ENCODE measurements at places on chromosomes 2 and 18.

DNA sequence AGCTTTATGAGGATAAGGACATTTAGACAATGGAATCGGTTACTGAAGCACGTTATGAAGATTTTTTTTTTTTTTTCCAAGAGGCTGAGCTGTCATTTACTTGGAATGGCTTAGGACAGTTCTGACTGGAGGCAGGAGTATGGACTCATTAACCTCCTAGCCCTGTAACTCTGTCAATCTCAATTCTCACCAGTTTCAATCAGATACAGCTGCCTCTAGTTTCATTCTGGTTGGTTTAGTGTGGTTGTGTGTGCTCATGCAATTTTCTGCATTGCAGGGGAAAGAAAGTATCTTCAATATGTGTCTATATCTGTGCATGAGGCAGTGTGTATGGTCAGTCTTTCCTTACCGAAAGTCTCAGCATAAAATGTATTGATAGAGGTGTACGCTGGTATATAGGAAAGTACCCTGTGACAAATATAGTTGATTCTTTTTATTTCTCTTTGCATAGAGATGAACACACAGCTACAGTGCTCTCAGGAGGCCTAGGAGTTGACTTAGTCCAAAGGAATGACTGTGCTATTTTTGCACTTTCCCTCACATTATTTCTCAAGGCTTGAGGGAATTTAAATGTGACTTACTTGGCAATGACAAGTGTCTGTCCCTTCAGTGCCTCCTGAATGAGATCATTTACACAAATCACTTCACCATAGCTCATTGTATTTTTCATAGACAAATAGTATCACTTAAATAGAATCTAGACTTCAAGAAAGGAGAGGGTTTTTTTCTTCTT, 50.5 kb upstream of the GRB14 start:
- no peak for DNase-seq

DNA sequence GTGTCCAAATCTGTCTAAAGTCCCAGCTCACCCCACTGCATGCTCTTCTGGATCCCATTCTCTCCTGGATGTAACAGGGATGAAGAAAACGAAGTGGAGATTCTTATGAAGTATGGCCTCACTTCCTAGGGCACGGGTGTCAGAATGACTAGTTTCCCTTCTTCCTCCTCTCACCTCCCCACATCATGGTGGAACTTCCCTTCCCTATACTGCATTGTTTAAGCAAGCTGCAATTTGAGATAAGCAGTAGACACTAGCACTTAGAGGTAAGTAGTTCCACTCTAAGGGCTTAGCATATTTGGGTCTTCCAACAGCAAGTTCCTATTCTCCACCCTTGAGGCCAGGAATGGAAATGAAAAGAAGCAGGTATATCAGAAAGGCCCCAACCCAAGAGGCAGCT, 29.7 kb downstream of the SLC4A5 start:
- DNase-seq: no peak

DNA sequence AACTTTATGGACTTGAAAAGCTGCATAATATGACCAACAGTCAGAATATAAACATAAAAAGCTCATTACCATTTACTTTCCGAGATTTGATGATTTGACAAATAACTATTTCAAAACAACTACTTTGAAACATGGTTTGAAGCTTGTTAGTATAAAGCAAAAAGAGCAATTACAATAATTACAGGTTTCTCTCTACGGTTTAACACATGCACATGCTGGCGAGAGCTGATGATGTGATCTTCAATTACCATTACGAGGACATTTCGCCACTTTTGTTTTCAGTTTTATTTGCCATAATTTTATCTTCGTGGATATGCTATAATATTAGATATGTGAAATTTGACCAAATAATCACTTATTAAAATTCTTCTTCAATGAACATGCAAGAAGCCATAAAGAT, 270.1 kb downstream of the TCF4 start:
- DNase-seq: no peak

DNA sequence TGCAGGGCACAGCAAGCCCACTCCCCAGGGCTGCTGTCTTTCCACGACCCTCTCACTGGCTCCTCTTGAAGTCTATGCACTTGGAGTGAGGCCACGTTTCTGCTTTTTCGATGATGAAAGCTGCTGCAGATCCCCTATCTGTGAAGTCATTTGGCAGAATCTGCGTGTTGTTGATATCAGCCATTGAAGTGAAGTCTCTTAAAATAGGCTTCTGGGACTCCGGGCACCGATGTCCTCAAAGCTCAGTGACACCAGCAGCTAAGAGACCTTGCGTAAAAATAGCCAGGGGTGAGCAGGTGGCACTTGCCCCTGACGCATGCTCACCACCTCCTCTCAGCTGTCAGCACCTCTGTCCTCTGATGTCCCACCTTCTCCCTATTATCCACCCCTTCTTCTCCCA, 89.4 kb upstream of the FHL2 start:
- no peak for DNase-seq

DNA sequence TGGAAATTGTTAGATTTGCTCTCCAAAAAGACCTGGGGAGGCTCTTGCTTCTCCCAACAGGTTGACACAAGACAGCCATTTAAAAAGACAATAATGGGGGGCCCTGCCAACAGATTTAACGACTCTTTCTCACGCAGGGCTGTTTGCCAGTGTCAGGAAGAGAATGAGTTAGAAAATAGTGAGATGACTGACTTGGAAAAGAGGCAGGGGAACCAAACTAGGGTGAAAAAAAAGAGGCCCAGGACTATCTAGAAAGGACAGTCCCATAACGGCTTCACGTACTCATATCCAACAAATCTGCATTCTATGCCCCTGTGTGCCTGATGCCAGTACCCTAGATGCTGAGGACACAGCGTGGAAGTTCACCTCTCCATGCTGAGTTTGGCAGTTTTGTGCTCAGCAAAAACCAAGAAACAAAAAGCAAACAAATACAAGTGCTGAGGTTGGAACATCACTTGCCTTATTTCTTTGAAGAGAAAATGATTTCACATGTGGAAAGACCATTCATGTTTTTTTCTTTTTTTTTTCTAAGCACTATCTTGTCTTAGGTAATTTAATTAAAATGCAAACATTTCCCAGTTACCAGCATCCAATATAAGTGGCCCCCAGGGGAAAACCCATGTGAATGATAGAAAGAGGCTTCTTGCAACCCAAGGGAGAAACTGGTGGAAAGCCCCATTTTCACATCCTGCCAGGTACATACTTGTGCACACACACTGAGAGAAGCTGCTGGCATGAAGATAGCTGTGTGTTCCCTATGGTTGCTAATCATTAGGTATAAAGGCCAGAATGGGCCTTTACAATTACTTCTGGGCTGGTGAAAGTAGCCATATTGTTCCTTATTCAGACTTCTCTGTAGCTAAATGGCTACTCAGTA, 10.6 kb upstream of the WIPF1 start:
- no peak for DNase-seq

DNA sequence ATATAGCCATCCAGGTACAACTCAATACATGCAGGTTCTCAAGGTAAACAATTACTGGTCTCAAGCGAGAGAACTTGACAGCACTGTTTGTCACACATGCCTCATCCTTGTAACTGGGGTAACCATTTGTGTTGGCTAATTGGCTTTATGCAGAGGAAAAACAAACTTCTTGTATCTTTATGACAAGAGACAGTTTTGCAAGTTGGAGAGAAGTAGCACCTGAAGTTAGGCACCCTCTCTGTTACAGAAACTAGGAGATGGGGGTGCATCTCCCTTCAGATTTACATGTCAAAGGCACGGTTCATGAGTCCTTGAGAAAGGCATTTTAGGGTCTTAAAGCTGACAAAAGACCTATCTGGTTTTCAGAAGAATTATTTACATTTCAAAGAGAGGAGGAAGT, 241.7 kb downstream of the CD226 start:
- DNase-seq: no peak

- DNase-seq: no peak
Observed at GRCh38 chr2:68946117-68946516, 6.6 kb downstream of the GKN2 start.

- no peak for DNase-seq
Observed at GRCh38 chr2:203551778-203552177, 16.7 kb upstream of the RAPH1 start.

- DNase-seq: no peak
Observed at GRCh38 chr2:27752551-27753237, 18.8 kb upstream of the MRPL33 start.

- no peak for DNase-seq
Observed at GRCh38 chr2:180934911-180935310, 45.5 kb upstream of the UBE2E3 start.
